Mesothelial cell of epicardium (in vitro differentiated cells): ENCODE measurements at places on chromosomes 6 and 20. TPM values are rescaled to one million over a fixed set of nuclear protein-coding genes. Genes with fewer than 3 reads are reported as not detected.

Gene C20orf141
- not detected in 3 replicates for total RNA-seq

Gene FRMD1
- total RNA-seq: not detected in 3 replicates

Gene ULBP1
- 0.07 to 0.11 TPM (median 0.11 TPM) in 3 replicates for total RNA-seq

Gene PRND
- 0.05 TPM in 1 of 3 replicates, not detected in the others for total RNA-seq

Gene GPLD1
- total RNA-seq: 4.2 to 4.8 TPM (median 4.7 TPM) in 3 replicates

Gene SPEF1
- 0.27 to 0.40 TPM (median 0.34 TPM) in 3 replicates for total RNA-seq

Gene CEP85L
- total RNA-seq: 20.6 to 23.5 TPM (median 23.1 TPM) in 3 replicates

Gene SSTR4
- not detected in 3 replicates for total RNA-seq

Gene BCAS1
- total RNA-seq: 0.18 to 0.20 TPM (median 0.20 TPM) in 3 replicates

Gene FOXQ1
- total RNA-seq: 0.20 to 0.53 TPM (median 0.41 TPM) in 3 replicates

Gene HLA-DPB1
- 12.0 to 12.7 TPM (median 12.0 TPM) in 3 replicates for total RNA-seq

Gene STXBP5
- 19.0 to 22.0 TPM (median 19.9 TPM) in 3 replicates for total RNA-seq

Gene PPIL6
- 2.9 to 4.8 TPM (median 4.8 TPM) in 3 replicates for total RNA-seq

Gene NKX2-4
- not detected in 3 replicates for total RNA-seq

Gene PDYN
- total RNA-seq: not detected in 3 replicates

Gene KHDC1
- 9.5 to 10.2 TPM (median 10.2 TPM) in 3 replicates for total RNA-seq

Gene NTSR1
- 0.36 to 0.71 TPM (median 0.54 TPM) in 3 replicates for total RNA-seq

Gene LY6G5C
- total RNA-seq: 1.5 to 2.3 TPM (median 2.3 TPM) in 3 replicates

Gene FHL5
- total RNA-seq: 4.5 to 5.5 TPM (median 5.3 TPM) in 3 replicates

Gene ALDH5A1
- total RNA-seq: 19.6 to 22.6 TPM (median 22.5 TPM) in 3 replicates

Gene COL19A1
- total RNA-seq: 0.18 to 0.43 TPM (median 0.25 TPM) in 3 replicates

Gene PPP1R11
- total RNA-seq: 29.7 to 32.2 TPM (median 30.0 TPM) in 3 replicates

Gene OPRL1
- 2.2 to 2.6 TPM (median 2.5 TPM) in 3 replicates for total RNA-seq

Gene RAMACL
- total RNA-seq: 0.69 to 1.00 TPM (median 0.79 TPM) in 3 replicates

Gene DEFB116
- total RNA-seq: not detected in 3 replicates

Gene LGSN
- total RNA-seq: 0.14 TPM in 1 of 3 replicates, not detected in the others

Gene C20orf96
- total RNA-seq: 52.3 to 58.1 TPM (median 52.8 TPM) in 3 replicates

Gene SAMD3
- 0.38 to 0.49 TPM (median 0.47 TPM) in 3 replicates for total RNA-seq

Gene EPHA7
- 11.3 to 12.4 TPM (median 11.7 TPM) in 3 replicates for total RNA-seq
